ENCODE measurements at places on chromosomes 6 and 20.

DNA sequence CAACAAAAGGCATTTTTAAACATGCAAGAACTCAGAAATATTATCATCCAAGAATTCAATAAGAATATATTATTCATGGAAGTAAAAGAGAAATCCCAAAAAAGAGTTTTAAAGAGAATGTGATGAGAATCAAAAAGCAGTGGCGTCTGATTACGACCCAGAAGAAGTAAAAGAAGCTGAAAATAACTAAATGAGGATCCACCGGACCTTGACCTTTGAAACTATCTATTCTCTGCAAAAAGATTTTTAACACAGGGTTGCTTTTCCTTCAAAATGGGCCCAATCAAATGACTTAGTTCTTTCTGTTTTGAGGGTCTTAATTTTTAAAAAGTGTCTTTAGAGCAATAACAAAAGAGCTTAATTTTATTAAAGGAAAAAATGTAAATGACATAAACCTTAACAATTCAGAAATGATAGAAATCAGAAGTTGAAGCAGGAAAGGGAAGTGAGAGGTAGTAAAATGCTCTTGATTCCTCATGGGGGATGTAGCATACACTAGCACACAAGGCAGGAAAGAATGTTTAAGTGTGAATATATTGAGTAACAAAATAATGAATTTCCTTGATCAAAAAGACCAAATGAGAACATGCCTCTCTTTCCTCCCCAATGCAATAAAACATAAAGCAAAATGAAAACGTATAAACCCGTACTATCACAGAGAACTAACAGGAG, 223.1 kb upstream of the PRDM1 start:
- DNase-seq, result no peak

GRCh38 chr6:6890400-6890858, 217.3 kb upstream of the RREB1 start:
- DNase-seq, result no peak

DNA sequence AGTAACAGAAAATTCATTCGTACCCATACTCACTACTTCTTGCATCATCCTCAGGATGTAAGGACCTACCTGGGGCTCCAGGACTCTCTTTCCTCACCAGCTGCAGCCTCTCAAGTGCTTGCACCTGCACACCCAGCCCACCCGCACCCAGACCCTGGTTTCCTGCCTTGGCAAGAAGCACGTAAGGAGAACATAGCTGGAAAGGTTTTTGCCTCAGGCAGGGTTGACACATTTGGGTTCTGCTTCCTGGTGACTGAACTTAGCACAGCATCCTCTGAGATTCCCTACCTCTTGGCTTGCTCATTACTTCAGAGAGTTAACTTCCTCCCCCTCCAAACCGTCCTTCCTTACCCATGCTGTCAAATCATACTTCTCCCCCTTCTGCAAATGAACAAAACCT, 556.9 kb downstream of the CD83 start:
- DNase-seq, result peak; percentile 18

DNA sequence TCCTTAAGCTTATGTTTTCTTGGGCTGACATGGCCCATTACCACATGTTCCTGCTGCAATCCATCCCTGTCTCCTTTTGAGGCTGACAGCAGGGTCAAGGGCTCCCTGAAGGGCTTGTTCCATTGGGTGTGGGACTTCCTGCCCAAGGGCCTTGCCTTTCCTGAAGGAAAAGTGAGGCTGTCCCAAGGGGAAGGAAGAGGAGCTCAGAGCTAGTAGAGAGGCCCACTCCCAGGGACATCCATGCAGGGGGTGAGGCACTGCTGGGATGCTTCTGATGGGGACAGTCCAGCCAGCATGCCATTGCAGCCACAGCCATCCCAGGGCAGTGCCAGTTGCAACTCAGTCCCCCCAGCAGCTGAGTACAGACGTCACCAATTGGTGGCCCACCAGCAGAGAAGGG, 138.4 kb upstream of the FOXA2 start:
- DNase-seq, result no peak

DNA sequence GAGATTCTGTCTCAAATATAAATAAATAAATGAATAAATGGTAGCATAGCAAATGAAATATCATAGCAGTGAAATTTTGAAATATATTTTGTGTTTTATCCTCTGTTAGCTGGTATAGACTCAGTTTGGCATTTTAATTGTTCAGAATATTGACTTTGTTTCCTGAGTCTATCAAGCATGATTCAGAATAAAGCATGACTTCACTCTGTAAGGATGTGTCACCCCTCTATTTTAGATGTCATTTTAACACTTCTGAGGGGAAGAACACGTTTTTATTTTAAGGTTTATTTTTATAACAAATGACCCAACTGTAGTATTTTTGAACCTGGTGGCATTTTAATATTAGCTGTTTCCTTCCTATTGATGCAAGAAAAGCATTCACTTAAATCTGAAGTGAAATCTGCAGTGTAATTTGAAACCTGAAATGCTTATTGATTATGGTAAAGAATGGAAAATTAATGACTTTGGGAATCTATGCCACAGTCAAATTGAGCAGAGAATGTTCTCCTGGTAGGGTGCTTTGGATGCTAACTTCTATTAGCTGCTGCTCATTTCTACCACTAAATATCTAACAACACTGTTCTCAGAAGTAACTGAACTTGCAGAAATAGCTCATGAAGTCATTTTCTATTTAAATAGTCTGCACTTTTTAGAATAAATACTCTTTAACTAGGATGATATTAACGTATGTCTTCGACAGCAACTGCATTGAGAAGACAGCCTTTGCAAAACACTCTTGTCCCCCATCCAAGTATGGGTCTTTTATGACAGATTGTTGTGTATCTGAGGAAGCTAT, 114.2 kb downstream of the SOX4 start:
- DNase-seq, result no peak

DNA sequence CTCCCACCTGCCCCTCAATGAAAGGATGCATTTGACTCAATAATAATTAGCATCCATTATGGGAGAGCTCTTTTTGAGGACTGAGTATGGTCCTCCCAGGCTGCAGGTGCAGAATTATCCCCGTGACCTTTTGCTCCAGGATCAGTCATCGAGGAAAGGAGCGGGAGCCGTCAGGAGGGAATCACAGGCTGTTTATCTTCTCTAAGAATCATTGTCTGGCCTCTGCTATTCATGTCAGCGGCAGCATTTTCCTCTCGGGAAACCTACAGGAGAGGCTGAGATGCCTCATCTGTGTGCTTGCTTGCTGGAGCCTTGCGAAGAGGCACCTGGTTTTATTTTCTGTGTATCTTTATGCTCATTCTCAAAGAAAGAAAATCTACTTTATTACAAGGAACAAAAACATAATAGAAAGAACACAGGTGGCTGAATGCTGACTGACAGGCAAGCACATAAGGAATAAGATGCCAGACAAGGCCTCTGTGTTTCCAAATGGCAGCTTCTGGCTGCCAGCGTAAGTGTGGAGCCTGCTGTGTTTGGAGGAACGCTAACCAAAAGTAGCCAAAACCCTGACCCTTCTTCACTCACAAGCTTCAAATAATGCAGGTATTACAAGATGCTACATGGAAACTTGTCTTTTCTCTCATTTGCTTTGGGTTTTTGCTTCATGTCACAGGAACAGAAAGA, 539.1 kb upstream of the MARCKS start:
- DNase-seq, result no peak
